ENCODE measurements at places on chromosomes 11 and 22.
A peak's percentile ranks its signal among the peaks of the same experiment; 100 is the strongest.

DNA sequence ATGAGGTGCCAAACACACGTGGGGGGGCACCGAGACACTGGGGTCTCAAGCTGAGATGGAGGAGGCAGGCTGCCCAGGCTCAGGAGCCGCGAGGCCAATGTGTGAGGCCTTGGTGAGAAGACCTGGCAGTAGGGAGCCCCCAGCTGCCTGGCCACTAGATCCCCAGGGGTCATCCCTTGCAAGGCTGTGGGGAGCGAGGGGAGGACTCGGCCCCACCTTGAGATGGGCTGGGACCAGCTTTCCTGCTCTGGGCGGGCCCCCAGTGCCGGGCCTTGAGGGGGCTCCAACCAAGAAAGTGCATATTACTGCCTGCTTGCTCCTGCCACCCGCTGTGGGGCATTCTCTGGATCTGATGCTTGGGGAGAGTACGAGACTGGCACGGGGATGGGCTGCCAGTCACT, 107.0 kb downstream of the CTTN start:
- DNase-seq = no peak
- no peak overlapping the region for H3K4me3 ChIP-seq
- H3K36me3 ChIP-seq = no peaks in the 10 kb centered on the region
- H3K27me3 ChIP-seq = no peaks in the 10 kb centered on the region
- no peak overlapping the region for H3K27ac ChIP-seq

- H3K27ac ChIP-seq = no peak overlapping the region
- no peaks in the 10 kb centered on the region for H3K36me3 ChIP-seq
- H3K4me3 ChIP-seq = no peak overlapping the region
- no peaks in the 10 kb centered on the region for H3K27me3 ChIP-seq
- H3K4me1 ChIP-seq = no peaks in the 10 kb centered on the region
- DNase-seq = no peak
These were observed 41.0 kb upstream of the MS4A8 start for GRCh38 chr11:60658409-60658808.

DNA sequence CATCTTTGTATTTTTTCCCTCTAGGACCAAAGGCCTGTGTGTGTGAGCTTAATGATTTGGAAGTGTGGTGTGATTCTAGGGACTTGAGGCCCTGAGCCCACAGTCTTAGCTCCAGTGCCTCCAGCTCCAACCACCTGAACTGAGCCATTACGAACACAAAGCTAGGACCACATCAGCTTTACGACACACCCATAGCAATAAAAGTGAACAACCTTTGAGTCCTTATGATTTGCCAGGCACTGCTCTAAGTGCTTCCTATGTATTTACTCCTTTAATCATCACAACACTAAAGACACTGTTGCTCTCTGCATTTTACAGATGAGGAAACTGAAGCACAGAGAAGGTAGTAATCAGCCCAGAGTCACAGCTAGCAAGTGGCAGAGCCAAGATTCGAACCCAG, 126.4 kb downstream of the EHF start:
- H3K27me3 ChIP-seq = no peaks in the 10 kb centered on the region
- DNase-seq = no peak
- H3K27ac ChIP-seq = no peak overlapping the region
- H3K4me3 ChIP-seq = no peak overlapping the region
- H3K36me3 ChIP-seq = no peaks in the 10 kb centered on the region
- H3K4me1 ChIP-seq = peaks cover 12% of the 10 kb centered on the region

GRCh38 chr11:65187146-65187675, 5.5 kb downstream of the CAPN1 start:
- DNase-seq = no peak
- H3K4me1 ChIP-seq = peaks cover 32% of the 10 kb centered on the region
- H3K27ac ChIP-seq = no peak overlapping the region
- no peak overlapping the region for H3K4me3 ChIP-seq

- no peaks in the 10 kb centered on the region for H3K27me3 ChIP-seq
- H3K4me1 ChIP-seq = no peaks in the 10 kb centered on the region
- H3K36me3 ChIP-seq = no peaks in the 10 kb centered on the region
- H3K4me3 ChIP-seq = no peak overlapping the region
- H3K27ac ChIP-seq = no peak overlapping the region
- no peak for DNase-seq
These were observed 66.6 kb upstream of the ASPHD2 start for GRCh38 chr22:26362471-26362870.

GRCh38 chr11:76664578-76665061, 5.9 kb downstream of the LRRC32 start:
- no peak for DNase-seq
- peaks cover 12% of the 10 kb centered on the region for H3K4me1 ChIP-seq
- H3K4me3 ChIP-seq = no peak overlapping the region
- no peaks in the 10 kb centered on the region for H3K27me3 ChIP-seq
- no peaks in the 10 kb centered on the region for H3K36me3 ChIP-seq

- H3K27me3 ChIP-seq = no peaks in the 10 kb centered on the region
- H3K27ac ChIP-seq = no peak overlapping the region
- H3K4me3 ChIP-seq = no peak overlapping the region
- H3K36me3 ChIP-seq = no peaks in the 10 kb centered on the region
These were observed 67.7 kb downstream of the IGLL5 start for GRCh38 chr22:22955276-22955798.

GRCh38 chr22:37139762-37140161, 10.0 kb downstream of the IL2RB start:
- no peaks in the 10 kb centered on the region for H3K4me1 ChIP-seq
- H3K27ac ChIP-seq = no peak overlapping the region
- no peak for DNase-seq

DNA sequence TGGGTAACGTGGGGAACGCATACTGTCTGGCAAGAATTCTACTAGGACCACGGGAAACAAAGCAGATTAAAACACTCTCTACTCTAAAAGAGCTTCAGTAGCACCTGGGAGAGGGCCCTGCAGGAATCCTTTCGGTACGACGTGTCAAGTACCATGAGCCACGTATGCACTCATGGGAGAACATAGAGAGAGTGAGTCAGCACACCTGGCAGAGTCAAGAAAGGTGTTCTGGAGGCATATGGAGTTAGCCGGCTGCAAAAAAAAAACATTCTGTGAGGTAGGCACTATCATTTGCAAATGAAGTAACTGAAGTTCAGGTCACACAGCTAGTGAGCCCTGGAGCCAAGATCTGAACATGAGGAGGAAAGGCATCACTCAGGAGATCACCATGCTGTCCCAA, 71.1 kb upstream of the BID start:
- peak overlapping the region; percentile 75 for H3K27ac ChIP-seq
- H3K27me3 ChIP-seq = no peaks in the 10 kb centered on the region
- no peak overlapping the region for H3K4me3 ChIP-seq
- DNase-seq = peak; percentile 82
- H3K36me3 ChIP-seq = peaks cover 5% of the 10 kb centered on the region
- peaks cover 28% of the 10 kb centered on the region for H3K4me1 ChIP-seq

GRCh38 chr22:49936973-49937757, 18.7 kb downstream of the CRELD2 start:
- no peaks in the 10 kb centered on the region for H3K27me3 ChIP-seq
- H3K4me3 ChIP-seq = no peak overlapping the region
- peak; percentile 47 for DNase-seq
- peak overlapping the region; percentile 96 for H3K27ac ChIP-seq

DNA sequence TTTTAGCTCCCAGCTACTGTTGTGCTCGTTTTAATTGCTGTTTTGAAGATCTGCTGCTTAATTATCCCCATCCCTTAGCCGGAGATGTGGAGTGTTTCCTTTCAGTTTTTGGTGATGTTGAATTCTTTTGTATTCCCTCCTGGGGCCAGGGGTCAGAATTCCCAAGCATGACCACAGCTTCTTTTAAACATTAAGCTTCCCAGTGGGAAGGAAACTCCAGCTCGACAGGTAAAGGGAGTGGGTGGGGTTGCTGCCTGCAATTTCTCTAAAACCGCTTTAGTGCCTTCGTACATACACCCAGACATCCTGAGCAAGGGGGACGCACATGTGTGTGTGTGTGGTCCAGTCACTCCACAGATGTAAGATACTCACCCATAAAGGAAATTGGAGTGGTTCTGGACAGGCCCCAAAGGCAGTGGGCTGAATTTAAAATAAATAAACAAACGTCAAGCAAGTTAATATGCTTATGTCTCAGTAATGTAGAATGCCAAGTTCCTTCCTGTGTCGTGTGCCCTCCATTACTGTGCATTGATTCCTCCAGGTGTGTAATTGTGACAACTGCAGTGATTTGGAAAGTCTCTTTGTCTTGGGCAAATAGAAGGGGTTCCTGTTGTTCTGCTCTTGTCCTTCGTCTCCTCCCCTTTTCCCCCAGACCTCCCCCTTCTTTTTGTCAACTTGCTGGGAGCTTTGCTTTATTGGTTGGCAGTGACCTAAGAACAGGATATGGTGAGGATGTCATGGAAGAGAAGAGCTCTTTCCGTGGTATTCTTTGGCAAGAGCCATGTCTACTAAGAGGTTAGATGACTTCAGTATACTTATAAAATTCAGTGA, 19.2 kb upstream of the ADSL start:
- peaks cover 14% of the 10 kb centered on the region for H3K36me3 ChIP-seq
- DNase-seq = no peak
- H3K4me1 ChIP-seq = no peaks in the 10 kb centered on the region
- H3K27ac ChIP-seq = no peak overlapping the region

DNA sequence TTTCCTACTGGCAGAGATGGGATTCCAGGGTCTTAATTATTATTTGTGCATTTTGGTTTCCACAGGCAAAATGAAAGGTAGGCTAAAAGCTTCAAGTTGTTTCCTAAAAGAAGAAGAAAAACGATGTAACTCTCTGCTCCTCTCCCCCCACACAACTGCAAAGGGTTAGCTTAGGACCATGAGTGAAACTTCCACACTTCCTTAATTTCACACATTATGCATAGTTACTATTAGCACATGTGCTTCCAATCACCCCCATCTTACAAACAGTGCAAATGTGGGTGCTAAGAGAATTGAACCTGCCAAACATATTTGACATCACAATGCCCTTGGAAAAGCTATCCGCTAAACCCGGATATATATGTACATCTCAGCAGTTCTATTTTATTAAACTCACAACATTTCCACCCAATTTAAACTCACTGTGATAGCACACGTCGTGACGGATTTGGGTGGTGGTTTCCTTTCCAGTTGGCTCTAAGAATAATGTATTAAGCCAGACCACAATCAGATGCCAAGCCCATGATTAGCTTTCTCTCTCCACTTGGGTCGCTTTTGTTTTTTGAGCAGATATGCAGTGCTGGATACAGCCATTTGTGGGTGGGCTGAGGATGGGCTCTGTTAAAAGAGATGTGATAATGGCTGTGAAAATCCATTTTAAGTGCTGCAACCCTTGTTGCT, 245.0 kb upstream of the POU2AF2 start:
- H3K36me3 ChIP-seq = no peaks in the 10 kb centered on the region
- H3K4me1 ChIP-seq = no peaks in the 10 kb centered on the region
- H3K4me3 ChIP-seq = no peak overlapping the region
- no peak overlapping the region for H3K27ac ChIP-seq
- no peak for DNase-seq

- no peak overlapping the region for H3K4me3 ChIP-seq
- H3K4me1 ChIP-seq = no peaks in the 10 kb centered on the region
- H3K27me3 ChIP-seq = no peaks in the 10 kb centered on the region
- no peak overlapping the region for H3K27ac ChIP-seq
- no peaks in the 10 kb centered on the region for H3K36me3 ChIP-seq
These were observed 856.4 kb upstream of the LRRC4C start for GRCh38 chr11:42315846-42316245.

Measured in thyroid gland (tissue), 4 donors.